ENCODE measurements at places on chromosomes 1 and 21.

DNA sequence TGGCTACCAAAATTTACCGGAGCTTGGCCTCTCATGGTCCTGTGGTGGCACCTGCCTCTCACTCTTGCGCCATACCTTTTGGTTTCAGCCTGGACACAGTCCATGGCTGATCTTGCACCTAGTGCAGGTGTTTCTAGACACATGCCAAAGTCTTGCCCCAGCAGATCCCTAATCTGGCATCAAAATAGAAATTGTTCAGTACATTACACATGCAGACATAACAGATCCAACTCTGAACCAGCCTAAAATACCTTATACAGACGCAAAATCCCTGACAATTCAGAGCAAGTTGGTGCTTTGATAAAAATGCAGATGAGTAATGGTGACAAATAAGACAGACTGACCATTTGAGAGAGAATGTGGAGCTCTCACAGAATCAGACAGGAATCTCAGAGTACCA lies 44.1 kb downstream of the NGF start:
- DNase-seq, result no peak

DNA sequence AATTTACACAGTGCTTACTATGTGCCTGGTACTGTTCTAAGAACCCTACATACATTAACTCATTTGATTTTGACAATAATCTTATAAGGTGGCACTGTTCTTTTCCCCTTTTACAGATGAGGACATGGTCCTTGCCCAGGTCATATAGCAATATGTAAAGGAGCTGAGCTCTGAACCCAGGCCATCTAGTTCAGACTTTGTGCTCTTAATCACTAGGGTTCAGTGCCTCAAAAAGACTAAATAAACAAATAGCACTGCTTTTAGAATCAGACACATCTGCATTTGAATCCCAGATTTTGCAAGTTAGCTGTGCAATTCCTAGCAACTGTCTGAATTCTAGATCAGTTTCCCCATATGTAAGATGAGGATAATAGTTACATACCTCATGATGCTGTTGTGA lies 8.7 kb upstream of the BCAR3 start:
- DNase-seq, result no peak

- DNase-seq, result no peak
Observed at GRCh38 chr21:38721055-38721454, 84.7 kb upstream of the ETS2 start.

GRCh38 chr1:160711602-160712311 lies at the start of gene CD48:
Gene CD48, minus strand, starts transcription at chr1:160711822. Its CDS starts 59 bp downstream, at chr1:160711763.
- no peak for DNase-seq

GRCh38 chr1:21906173-21907078 lies 30.7 kb downstream of the HSPG2 start:
- no peak for DNase-seq

DNA sequence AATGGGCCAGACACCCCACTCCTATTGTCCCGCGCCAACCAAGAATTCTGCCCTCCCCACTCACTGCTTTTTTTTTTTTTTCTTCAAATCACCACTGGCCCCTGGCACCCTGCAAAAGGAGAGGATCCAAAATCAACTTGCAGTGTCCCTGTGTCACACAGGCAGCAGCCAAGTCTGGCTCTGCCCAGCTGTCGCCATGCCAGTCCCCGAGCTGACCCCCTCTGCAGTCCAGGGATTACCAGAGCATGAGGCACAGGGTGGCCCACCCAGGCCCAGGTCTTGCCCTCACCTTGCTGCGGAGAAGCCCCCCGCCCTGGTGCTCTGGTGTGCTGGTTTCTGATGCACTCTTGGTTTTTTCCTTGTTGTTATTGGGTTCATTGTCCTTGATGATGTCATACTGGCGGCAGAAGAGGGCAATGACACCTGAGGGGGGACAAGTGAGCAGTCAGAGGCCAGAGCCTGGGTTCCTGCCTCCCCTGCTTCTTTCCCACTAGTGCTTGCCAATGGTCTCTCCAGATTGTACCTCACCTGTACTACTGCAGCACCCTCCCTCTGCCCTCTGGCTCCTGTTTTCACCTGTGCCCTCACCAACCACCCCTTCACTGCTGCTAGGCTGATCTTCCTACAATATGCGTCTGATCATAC lies 6.2 kb downstream of the FNDC5 start:
- DNase-seq, result no peak

DNA sequence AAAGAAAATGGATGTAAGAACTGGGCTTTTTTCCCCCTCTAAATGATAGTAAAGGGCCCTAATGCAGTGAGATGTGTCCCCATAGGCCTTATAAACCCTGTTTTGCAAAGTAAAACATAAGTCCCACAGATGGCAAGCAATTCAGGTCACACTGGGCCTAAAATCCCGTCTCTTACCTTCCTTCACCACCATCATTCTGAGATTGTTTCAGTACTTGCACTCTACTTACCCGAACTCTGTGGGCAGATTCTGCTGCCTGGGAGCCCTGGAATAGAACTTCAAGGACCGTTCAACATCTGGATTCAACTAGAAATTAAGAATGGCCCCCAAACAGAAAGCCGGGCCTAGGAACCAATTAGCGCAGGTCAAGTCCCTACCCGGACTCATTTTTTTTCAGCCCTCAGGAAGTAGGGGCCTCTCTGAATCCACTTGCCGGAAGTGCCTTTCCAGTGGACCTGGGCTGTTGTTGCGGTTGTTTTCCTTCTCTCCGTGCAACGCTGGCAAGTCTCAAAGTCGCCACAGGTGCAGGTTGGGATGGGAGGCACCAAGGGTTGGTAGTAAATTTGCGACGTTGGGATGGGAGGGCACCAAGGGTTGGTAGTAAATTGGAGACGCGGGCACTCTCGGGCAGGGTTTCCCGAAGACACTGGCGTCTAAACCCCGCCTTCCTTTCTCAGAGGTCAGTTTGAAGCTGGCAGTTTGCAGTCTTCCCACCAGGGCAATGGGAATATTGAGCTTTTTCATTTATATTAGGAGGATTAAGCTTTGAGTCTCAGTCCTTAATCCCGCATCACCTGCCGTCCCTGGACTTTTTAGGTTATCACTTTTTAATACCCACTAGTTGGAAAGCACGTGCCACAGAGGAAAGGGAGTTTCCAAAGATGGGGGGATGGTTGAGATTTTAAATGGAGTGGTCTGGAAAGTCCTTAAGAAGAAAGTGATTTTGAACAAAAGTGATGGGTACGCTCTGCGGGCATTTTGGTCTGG lies at the start of gene TMEM69:
Gene TMEM69, plus strand, starts transcription at position 428 of the 987 bp plus-strand sequence. CDS start 2,888 bp downstream, outside the sequence.
- DNase-seq, result peak; percentile 72

DNA sequence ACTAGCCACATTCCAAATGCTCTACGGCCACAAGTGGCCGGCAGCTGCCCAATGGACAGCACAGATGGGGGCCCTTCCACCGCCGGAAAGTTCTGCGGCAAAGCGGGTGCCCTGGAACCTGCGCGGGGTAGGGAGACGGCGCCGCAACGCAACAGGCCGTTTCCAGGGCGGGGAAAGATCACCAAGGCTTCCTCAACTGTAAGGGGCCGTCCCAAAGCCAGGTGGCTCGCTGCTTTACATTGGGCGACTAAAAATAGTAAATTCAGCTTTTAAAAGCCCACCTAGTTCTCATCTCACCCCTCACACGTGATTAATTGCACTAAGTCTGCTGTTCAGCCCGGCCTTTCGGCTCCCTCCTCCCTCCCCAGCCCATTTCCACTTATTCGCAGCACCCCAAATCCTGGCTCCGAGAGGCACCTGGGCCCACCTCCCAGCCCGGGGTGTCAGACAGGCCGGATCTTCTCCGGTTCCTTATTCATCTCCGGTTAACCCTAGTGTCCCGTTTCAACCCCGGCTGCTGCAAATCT lies 643 bp downstream of the CFAP298 start:
- peak; percentile 10 for DNase-seq

DNA sequence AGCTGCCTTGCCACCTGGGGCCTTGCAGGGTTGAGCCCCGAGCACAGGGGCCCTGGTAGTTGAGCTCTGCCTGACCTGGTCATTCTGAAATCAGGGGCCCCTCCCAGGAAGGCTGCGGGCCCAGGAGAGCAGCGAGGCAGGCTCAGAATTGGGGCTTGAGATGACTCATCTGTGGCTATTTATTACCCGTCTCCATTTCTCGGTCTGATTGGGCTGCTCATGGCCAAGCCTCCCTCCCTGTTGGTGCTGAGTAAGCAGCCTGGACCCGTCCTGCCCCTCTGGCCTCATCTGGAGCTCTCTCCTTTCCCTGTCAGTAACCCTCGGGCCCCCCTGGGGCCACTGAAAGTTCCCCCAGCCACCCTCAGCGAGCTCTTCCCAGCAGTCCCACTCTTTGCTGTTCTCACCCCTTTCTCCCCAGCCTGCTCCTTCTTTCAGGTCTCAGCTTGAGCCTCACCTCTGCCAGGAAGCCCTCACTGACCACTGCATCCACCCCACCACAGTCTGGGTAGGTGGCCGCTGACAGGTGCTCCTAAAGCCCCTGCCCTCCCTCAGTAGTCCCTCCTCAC lies 11.0 kb upstream of the TNFRSF8 start:
- DNase-seq, result no peak

DNA sequence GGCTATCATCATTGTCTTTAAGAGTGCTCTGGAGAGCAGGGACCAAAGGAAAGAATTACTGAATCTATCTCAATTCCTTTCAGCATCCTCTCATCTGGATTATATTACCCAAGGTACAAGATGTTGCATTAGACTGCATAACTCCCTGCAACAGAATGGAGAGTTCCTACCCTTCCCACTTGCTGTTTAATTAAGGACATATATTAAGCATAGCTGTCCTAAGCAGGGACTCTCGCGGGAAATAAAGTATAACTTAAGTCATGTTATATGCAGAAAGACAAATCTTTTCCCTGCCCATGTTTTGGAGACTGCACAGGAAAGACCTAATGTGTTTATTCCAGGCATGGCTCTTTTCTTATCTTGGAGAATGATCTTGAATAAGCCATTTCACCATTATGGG lies 6.8 kb upstream of the JAM2 start:
- no peak for DNase-seq

GRCh38 chr21:45393021-45393420 lies 11.9 kb upstream of the COL18A1 start:
- DNase-seq, result no peak

GRCh38 chr1:207009182-207009850 lies 23.2 kb downstream of the C1orf116 start:
- DNase-seq, result no peak

GRCh38 chr1:91803847-91804545 lies 82.0 kb downstream of the TGFBR3 start:
- DNase-seq, result peak; percentile 35

GRCh38 chr1:208919371-208919770 lies 664.1 kb upstream of the CAMK1G start:
- no peak for DNase-seq

GRCh38 chr1:150902751-150903150 lies 15.8 kb downstream of the CTXND2 start:
- no peak for DNase-seq

GRCh38 chr1:29298246-29298645 lies 61.9 kb downstream of the PTPRU start:
- no peak for DNase-seq

GRCh38 chr1:26158908-26159742 lies at the start of gene FAM110D:
Gene FAM110D, plus strand, starts transcription at chr1:26159079. Its CDS starts 2,213 bp downstream, at chr1:26161292.
- DNase-seq, result no peak

DNA sequence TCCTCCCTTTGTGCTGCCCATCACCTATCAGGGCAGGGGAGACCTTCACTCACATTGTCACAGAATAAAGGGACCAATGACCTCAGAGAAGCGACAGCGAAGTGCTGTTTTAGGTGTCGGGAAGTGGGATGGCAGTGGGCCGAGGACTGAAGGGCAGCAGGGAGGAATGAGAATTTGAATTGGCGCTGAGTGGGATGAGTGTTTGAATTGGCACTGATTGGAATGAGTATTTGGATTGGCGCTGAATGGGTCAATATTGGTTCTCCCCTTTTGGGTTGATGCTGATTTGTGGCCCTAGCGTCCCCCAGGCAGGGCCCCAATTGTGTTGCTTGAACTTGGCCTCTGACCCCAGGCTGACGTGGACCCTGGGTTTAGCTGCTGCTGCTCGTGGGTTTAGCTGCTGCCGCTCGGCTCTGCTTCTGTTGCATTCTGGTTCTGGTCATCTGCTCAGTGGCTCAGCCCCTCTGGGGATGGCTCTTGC lies 12.4 kb upstream of the UMODL1 start:
- no peak for DNase-seq

DNA sequence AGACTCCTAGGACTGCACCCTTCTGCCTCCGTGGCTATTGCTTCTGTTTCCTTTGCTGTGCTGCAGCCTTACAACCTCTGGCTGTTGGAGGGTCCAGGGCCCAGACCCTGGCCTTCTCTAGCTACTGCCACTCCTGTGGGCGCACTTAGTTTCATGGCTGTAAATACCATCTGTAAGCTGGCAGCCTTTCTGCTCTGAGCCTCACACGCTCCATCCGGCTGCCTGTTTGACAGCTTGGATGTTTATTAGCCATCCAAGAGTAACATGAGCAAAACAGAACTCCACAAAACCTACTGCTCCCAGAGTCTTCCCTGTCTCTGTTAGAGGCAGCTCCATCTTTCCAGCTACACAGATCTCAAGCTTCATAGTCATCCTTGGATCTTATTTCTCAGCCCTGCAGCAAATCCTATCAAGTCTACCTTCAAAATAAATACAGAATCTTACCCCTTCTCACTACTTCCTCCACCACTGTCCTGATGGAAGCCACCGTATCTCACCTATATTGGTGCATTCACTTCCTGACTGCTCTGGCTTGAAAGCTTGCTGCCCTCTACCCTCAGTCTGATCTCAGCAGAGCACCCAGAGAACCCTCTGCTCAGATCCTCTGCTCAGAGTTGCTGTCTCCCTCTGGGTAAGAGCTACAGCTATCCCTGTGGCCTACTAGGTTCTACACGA lies 19.1 kb downstream of the SLC25A33 start:
- no peak for DNase-seq

DNA sequence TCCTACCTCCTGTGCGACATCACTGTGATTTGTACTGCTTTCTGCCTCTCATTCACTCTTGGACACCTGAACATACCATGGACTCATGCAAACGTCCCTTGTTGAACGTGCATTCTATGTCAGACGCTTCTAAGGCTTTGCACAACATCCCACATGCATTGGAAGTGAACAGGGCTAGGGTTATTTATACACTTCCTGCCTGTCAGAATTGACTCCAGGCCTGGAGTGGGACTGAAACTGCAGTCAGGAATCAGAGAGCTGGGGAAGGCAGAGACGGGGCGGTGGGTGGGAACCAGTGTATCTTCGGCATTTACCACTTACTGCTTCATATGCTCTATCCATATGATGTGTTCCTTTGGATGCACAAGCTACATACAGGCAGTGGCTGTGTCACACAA lies 81.4 kb upstream of the GALNT2 start:
- no peak for DNase-seq
